ENCODE measurements at places on chromosomes 7 and 10.

GRCh38 chr10:92915892-92916291 lies 67.6 kb downstream of the EXOC6 start:
- no peak for DNase-seq

DNA sequence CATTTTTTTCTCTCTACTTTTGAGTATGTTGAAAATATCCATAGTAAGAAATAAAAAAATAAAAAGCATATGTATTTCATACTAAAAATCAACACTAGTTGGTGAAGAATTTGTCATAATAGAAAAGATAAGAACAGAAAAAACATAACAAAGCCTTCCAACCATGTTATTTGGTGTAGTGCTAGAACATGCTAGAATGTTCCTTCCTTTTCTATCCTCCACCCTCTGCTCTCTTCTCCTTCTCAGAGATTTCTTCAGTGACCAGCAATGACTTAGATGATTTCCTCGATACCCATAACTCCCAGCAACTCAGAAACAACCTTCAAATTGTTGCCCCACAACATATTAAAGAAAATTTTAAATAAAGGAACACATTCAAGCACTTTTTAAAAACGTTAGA lies 2.6 kb downstream of the ZC3HAV1 start:
- no peak for DNase-seq

DNA sequence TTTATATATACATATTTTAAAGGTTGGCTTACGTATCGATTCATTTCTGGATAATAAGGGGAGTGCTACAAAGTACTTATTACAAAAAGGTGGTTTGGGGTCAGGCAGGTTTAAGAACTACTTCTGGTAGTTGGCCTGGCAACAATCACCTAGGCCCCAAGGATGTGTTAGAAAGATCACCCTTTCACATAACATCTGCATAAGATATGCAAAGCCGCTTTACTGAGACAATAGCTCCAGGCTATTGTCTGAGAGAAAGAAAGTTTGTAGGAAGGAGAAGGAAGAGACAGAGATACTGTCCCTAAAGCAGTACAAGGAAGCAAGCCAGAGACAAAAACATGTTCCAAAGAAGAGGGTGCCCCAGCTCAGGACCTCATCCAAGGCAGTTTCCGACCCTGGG lies 6.2 kb downstream of the PAXIP1 start:
- DNase-seq, result no peak

- DNase-seq, result no peak
These were observed 276.8 kb upstream of the PFKP start for GRCh38 chr10:2790396-2791188.

GRCh38 chr10:49361735-49362568 lies 33.9 kb downstream of the DRGX start:
- no peak for DNase-seq

DNA sequence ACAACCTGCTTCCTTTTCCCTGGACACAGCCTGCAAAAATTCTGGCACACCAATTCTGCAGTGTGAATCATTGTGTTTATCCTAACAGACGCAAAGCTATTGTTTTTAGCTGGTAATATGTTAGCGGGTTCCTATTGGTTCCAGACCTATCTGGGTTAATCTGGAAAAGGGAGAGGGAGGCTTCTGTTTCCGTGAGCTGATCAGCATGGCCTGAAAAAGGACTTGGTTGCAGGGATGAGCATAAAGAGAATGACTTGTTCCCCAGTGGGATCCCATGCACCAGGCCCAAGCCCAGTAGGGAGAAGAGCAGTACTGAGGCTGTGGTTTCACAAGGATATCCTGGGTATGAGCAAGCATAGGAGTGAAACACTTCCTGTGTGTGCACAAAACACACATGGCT lies 78.4 kb downstream of the PDE1C start:
- no peak for DNase-seq

DNA sequence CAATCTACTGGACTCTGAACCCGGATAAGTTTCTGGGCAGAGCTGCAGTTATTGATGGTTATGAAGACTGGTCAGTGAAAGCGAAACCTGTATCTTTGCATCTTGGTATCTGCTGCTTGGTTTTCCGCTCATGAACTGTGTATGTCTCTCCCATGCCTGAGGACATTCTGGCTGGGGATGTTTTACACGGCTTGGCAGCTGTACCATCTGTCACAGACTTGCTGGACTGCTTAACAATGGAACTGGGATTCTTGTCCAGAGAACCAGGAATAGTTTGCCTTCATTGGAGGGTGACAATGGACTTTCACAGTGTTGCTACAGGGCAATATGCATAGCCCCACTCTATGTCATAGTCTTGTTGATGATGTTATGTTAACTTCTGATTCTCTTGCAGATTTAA lies 119.9 kb upstream of the TMEM106B start:
- no peak for DNase-seq

GRCh38 chr10:79275431-79275851 lies 71.8 kb upstream of the PPIF start:
- DNase-seq, result no peak

GRCh38 chr10:132300582-132300981 lies 7.2 kb downstream of the STK32C start:
- DNase-seq, result no peak

GRCh38 chr7:73827567-73828106 lies 3.2 kb upstream of the CLDN4 start:
- DNase-seq, result peak; percentile 25

DNA sequence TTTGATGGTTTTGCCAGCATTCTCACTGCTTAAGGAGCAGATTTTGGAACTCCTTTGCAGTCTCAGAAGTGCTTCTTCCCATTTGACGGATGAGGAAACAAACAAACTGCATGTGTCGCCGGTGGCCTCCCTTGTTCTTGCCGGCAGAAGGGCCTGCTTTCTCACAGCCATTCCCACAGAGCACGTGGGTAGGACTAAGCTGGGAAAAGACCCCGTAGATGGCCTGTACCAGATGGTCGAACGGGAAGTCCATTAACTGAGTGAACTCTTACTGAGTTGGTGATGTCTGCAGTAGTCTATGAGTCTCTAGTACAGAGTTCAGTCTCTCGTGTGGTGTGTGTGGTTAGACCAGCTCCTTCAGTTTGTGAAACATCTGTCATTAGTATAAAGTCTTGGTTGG lies 131.9 kb downstream of the TRRAP start:
- no peak for DNase-seq
